ENCODE measurements at places on chromosomes 12 and 14.

DNA sequence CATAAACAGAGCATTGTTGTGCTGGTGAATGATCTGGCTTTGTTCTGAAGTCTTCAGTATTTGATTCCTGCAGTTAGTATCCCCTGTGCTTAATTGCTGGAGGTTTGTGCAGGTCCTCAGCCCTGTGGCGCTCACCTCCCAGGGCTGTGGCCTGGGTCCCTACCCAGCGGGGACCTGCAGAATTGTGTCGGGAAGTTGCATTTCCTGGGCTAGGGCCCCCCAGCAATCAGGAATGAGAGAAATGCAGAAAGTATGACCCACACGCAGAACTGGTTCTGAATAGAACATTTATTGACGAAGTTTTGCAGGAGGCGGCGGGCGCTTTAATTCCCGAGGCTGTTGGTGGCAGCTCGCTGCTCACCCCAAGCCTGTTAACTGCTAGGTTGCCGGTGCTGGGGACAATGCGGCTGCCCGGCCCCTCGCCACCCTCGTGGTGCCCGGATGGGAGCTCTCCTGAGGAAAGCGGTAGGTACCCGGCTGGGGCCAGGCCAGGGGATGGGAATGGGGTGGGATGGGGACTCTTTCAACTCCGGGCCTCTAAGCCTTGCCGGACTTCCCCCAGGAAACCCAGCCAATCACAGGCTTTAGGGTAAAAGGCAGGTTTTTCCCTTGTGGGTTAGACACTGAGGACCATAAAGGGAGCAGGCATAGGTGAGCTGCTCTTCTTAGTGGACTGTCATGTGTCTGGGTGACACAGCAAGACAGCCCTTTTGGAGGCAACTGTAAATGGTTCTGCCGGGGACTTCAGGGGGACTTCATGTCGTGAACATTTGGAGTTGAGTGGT is 11.6 kb downstream of the PLEKHG3 start:
- no peak for DNase-seq

DNA sequence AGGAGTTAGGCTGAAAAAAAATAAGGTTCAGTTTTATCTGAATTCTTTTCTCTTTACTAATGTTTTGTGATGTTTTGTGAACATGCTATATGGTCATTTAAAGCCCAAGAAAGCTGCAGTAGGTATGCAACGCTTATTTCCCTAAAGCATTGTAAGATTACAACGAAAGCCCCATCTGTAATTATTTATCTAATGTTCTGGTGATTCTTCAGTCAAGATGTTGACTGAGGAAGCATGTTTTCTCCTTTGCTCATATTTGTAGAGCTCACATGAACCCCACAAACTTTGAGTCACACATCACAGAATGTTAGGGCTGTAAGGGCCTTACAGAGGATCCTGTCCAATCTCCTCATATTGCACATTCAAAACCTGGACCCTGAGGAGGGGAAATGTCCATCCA is 3.2 kb upstream of the TUBA1C start:
- DNase-seq: no peak

DNA sequence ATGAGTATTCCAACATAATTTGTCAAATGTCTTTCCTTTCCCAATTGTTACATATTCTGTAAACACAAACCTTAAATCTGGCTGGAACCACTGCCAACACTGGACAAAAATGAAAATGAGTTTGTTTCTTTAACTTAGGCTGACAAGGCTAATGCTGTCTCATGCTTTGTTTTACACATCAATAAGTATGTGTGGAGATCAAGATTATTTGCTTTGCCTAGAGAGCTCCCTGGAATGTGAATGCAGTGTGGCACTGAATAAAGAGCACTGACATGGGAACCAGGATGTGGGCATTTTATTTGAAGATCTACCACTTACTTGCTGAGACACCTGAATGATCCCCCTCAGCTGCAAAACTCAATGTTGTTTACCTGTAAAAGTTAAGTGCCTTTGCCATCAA is 61.7 kb downstream of the RALGAPA1 start:
- DNase-seq: no peak

- peak; percentile 96 for DNase-seq
These were observed at the start of gene TDP1 for GRCh38 chr14:89955745-89956660. Gene TDP1 (plus strand): TSS chr14:89955927. CDS start chr14:89963115, 7,188 bp downstream.

DNA sequence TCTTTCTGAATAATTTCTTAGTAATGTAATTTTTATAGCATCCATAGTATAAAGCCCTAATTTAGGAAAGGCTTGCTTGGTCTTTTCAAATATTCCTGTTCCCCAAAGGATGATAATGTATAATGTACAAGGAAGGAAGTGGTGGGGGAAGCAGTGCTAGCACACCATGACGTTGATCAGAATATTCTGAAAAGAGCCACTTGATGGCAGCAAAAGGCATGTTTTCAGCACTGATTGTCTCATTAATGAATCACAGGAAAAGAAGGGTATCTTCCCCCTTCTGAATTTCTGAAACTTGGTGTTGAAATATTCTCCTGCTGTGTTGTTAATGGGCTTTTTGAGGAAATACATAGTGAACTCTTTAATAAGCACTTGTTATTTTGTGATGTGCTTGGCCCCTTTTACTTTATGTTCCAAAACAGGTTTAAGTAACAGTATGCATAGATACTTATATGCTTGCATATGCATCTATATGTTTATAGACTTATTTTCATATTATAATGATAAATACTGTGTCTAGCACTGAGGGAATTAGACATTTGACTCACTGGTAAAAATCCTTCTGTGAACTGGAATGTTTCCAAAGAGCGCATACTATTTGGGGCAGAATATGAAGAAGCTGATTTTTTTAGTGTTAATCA is 122.0 kb downstream of the TMEM117 start:
- no peak for DNase-seq

- no peak for DNase-seq
These were observed 6.2 kb downstream of the MYL6 start for GRCh38 chr12:56164345-56164729.

DNA sequence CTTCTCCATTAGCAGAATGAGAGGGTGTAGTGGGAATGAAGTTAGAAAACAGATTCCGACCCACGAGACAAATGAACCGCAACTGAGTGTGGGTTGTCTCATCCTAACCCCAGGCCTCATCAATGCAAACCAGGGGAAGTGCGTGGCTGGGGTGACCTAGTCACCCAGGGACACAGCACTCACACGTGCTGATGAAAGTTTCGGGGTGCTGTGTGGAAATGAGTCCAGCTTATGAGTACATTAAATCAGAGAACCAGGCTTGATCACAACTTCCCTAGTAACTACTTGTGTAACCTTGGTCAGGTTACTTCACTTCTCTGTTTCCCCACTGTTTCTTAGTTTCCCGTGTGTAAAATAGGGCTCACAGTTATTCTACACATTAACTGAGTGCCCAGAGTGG is 95.4 kb upstream of the CDKN3 start:
- DNase-seq: no peak

DNA sequence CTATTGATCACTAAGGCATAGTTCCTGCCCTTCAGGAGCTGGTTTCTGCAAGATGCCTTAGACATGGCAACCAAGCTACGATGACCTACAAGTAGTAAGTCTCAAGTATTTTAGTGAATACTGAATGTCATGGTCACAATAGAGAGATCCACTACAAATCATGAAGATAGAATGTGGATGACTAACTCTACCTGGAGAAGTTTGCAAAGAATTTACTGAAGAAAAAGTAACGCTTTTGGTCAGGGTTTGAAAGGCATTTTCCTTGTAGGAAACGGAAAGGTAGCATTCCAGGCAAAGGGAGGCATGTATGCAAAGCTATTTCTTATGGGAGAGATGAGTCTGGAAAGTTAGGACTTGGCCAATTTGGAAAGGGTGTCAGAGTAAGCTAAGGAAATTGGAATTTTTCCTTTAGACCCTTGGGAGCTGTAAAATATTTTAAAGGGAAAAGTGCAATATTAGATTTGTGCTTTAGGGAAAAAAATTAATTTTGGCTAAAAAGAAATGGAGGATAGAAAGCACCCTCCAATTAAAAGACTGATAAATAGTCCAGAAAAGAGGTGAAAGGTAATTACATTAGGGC is 377.5 kb downstream of the EGLN3 start:
- no peak for DNase-seq

GRCh38 chr12:120110550-120111501 is 5.7 kb downstream of the RAB35 start:
- peak; percentile 33 for DNase-seq

DNA sequence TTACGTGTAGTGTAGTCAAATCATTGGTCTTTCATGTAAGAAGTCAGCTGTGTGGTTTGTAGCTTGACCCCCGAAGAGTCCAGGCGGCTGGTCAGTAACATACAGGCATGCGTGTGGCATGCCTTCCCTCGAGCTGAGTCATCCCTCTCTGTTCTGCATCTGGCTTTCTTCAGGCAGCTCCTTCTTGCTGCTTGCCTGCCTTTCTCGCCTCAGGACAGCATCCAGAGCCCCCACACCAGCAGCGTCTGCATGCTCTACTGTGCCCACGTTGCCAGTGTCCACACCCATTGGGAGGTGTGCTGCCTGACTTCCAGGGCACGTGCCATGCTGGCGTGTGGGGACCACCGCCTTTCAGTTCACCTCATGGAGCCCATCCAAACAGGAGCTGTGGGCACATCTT is 96.8 kb downstream of the EP400 start:
- DNase-seq: no peak

DNA sequence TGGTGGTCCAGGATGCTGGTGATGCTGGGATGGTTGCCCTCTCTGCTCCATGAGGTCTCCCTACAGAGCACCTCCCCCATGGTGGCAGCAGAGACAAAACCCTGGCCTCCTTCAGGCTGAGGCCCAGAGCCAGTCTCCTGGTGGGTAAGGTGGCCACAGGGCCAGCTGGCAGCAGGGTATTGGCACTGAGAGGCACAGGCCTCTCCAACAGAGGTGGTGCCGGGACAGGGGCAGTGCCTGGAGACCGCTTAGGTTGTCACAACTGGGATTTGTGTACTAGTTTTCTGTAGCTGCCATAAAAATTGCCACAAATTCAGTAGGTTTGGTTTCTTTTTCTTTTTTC is 6.1 kb upstream of the MTA1 start:
- DNase-seq: no peak

- DNase-seq: no peak
These were observed 3.6 kb downstream of the SPRING1 start for GRCh38 chr12:116734156-116734768.

- DNase-seq: peak; percentile 64
These were observed 882 bp downstream of the HECTD1 start for GRCh38 chr14:31206536-31207286.

DNA sequence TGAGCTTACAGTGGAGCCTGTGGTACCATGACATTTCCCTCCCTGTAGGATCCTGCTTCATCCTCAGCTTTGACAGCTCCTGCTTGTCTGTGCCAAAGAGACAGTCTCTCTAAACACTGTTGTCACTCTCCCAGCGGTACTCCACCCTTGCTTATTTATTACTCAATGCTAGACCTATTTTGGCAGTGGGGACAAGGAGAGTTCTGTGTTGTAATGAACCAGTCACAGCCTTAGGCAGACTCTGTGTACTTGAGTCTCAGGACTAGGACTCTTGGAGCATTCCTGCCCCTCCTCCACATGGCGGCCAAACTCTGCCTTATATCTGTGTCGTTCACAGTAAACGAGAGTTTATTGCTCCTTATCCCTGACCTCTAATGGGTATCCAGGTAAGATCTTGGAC is 70.9 kb downstream of the PIK3C2G start:
- no peak for DNase-seq

DNA sequence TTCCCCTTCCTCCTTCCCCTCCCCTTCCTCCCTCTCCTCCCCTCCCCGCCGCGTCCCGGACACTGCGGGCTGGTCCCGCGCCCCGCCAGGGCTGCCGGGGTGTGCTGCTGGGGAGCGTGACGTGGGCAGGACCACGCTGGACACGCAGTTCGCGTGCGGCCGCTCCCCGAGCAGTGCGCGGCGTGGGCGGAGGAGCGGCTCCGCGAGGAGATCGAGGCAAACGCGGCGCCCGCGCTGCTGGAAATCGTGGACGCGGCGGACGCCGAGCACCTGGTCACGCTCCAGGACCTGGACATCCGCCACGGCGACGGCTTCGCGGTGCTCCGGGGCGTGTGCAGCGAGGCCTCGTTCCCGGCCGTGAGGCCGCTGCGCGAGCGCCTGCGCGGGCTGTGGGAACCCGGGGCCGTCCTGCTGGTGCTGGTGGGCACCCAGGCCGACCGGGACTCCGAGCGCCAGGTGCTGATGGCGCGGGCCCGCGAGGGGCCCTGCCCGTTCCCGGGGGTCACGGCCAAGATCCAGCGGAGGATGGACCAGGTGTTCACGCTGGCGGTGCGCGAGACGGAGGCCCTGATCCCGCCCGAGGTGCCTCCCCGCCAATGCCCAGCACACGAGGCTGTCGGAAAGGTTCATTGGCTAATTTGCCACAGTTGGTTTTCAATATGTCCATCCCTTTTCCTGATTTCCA is 84.3 kb downstream of the TNFAIP2 start:
- no peak for DNase-seq

DNA sequence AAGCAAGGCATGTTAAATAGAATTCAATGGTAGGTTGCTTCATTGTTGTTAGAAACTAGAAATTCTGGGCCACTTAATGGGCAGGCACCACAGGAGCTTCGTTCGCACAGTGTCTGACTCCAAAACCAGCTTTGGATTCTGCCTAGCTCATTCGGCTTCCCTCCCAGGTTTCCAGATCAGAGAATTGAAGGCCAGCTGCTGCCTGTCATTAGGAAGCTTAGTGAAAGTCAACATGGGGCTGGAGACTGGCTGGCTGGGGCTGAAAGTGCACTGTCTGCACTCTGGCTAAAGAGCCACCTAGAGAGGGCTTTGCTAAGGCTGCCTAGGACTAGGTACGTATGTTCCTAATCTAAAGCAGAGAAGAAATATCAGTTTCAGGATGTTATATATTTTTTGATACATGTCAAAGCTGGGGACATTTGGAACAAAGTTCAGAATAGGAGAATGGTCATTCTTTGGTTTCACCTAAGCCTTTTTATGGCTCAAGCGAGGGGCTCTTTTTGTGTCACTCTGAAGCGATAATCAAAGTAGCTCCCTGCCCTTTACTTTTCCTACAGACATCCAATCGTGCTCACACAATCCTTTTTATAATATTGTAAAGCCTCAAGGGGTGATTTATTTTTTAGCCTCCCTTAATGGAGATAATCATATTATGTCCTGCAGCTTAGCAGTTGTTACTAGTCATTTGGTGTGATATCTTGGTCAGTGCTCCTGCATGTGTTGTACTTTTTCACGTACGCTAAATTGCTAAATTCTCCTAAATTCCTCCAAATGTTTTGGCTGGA is 238.5 kb upstream of the NAV3 start:
- no peak for DNase-seq

GRCh38 chr12:63955831-63956666 is 111.5 kb downstream of the SRGAP1 start:
- DNase-seq: no peak

GRCh38 chr12:94386422-94386821 is 73.2 kb downstream of the CEP83 start:
- no peak for DNase-seq

- no peak for DNase-seq
These were observed 316.1 kb downstream of the GALC start for GRCh38 chr14:87676814-87677437.
